HCT116 (cell line): ENCODE measurements at places on chromosomes 1 and 21. TPM values are rescaled to one million over a fixed set of nuclear protein-coding genes. Genes with fewer than 3 reads are reported as not detected.

DNA sequence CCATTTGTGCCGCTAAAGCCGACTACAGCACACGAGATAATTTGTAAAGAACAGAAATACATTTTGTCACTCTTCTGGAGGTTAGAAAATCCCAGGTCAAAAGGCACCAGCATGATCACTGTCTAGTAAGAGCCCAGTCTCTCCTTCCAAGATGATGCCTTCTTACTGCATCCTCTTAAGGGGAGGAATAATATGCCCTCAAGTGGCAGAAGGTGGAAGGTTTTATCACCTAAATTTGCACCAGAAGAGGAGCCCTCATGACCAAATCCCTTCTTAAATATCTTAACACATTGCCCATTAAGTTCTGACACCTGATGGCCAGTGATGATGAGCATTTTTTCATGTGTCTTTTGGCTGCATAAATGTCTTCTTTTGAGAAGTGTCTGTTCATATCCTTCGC is 326.7 kb upstream of the RGS18 start:
- H3K27me3 ChIP-seq = no peaks in the 10 kb centered on the region
- no peaks in the 10 kb centered on the region for H3K36me3 ChIP-seq
- H3K4me3 ChIP-seq = no peak overlapping the region
- H3K27ac ChIP-seq = no peak overlapping the region
- peak; percentile 45 for DNase-seq

- DNase-seq = no peak
- H3K27ac ChIP-seq = no peak overlapping the region
- H3K4me3 ChIP-seq = no peak overlapping the region
- no peaks in the 10 kb centered on the region for H3K27me3 ChIP-seq
These were observed 8.2 kb upstream of the AZIN2 start for GRCh38 chr1:33072707-33073106.

Gene CFAP126
- total RNA-seq = not detected

- peak overlapping the region; percentile 44 for H3K4me3 ChIP-seq
- peak; percentile 85 for DNase-seq
- H3K36me3 ChIP-seq = no peaks in the 10 kb centered on the region
- H3K27ac ChIP-seq = peak overlapping the region; percentile 83
- H3K27me3 ChIP-seq = no peaks in the 10 kb centered on the region
These were observed 128.8 kb downstream of the ADSS2 start for GRCh38 chr1:244322791-244323521.

Gene SLC5A3
- total RNA-seq = 11.8 TPM

DNA sequence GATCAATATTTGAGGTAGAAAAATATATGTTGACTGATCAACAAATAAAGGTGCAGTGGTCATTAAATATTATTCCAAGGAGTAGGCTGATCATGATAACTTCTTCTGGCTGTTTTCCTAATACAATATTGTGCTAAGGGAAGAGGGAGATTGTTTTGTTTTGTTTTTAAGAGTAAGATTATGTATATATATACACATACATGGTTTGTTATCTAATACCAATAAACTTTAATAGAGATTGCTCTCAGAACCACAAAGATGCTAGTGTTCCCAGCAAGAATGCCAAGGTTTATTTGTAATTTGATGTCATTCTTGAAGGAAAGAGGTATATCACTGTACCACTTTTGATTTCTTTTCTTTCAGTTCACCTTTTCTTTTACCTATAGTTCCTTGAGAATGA is 10.1 kb downstream of the CLCA2 start:
- H3K36me3 ChIP-seq = no peaks in the 10 kb centered on the region
- H3K27ac ChIP-seq = no peak overlapping the region
- H3K4me1 ChIP-seq = no peaks in the 10 kb centered on the region
- H3K27me3 ChIP-seq = no peaks in the 10 kb centered on the region

DNA sequence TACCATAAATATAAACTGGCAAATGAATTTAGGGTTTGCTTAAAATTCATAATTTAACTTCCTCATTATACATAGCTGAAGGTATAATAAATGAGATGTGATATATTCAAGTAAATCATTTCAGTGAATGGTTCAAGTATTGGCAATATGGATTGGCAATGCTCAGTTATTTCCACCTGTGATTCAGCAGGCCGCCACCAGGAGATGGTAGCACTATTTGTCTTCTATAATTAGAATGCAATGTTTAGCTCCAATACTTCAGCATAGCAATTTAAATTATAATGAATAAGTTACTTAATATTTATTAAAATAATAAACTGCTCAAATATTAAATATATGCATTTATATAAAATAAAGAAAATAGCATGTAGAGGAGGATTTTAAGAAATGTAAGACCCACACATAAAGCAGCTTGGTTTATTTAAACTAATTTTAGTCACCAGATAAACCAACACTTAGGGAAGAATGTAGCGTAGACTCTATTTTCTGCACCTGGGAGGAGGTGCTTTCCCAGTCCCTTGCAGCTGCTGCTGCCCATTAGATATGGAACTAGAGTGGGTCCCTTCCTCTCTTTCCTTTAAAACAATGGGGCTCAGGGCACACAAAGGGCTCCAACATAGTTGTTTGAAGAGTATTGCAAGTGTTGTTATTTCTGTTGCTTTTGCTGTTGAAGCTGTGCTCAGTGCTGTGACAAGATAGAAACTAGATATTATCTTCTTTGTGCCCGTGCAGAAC is 62.1 kb downstream of the PLPPR4 start:
- H3K36me3 ChIP-seq = no peaks in the 10 kb centered on the region
- no peak overlapping the region for H3K4me3 ChIP-seq

- H3K27ac ChIP-seq = no peak overlapping the region
- no peaks in the 10 kb centered on the region for H3K36me3 ChIP-seq
- H3K4me1 ChIP-seq = no peaks in the 10 kb centered on the region
- DNase-seq = no peak
- no peak overlapping the region for H3K4me3 ChIP-seq
These were observed 158.8 kb downstream of the DAB1 start for GRCh38 chr1:57265104-57265503.

DNA sequence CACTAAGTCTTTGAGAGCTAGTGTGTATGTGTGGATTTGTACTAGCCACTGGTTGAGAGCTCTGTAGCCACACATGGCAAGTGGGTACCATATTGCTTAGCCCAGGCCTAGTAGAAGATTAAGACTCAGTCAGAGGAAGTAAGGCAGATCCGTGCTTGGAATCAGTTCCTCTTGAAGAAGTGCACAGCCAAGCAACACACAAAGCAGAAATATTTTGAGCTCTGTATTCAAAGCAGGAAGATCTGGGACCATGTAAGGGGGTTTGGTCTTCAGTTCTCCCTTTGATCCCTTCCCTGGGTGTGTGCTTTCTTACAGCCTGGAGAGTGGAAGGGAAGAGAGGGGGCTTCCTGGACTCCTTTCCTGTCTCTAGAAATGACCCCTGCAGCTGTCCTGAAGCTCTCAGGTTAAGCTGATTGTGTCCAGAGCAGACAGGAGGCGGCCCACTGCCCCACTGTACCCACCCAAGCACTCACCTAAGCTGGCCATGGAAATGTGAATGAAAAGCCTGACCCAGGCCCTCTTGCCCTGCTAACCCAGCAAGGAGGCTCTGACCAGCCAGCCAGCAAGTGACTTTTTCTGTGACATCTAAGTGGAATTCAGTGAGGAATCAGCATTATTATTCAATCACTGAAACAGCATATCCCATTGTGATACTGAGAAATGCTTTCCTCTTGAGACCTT is 3.6 kb downstream of the ETS2 start:
- no peak overlapping the region for H3K4me3 ChIP-seq
- no peaks in the 10 kb centered on the region for H3K27me3 ChIP-seq
- peaks cover 40% of the 10 kb centered on the region for H3K36me3 ChIP-seq
- peaks cover 30% of the 10 kb centered on the region for H3K4me1 ChIP-seq
- H3K27ac ChIP-seq = no peak overlapping the region

Gene OR2M5
- not detected for total RNA-seq

GRCh38 chr1:84711121-84711520 is 20.9 kb upstream of the SSX2IP start:
- H3K27ac ChIP-seq = no peak overlapping the region
- H3K4me3 ChIP-seq = no peak overlapping the region
- H3K27me3 ChIP-seq = no peaks in the 10 kb centered on the region
- no peaks in the 10 kb centered on the region for H3K4me1 ChIP-seq
- no peak for DNase-seq

Gene ETV3
- 21.2 TPM for total RNA-seq

Gene ACTL8
- total RNA-seq = 0.69 TPM

GRCh38 chr1:246526380-246526779 is 19.3 kb upstream of the SMYD3 start:
- H3K4me3 ChIP-seq = no peak overlapping the region
- no peaks in the 10 kb centered on the region for H3K4me1 ChIP-seq
- DNase-seq = no peak
- H3K27ac ChIP-seq = no peak overlapping the region
- no peaks in the 10 kb centered on the region for H3K36me3 ChIP-seq

DNA sequence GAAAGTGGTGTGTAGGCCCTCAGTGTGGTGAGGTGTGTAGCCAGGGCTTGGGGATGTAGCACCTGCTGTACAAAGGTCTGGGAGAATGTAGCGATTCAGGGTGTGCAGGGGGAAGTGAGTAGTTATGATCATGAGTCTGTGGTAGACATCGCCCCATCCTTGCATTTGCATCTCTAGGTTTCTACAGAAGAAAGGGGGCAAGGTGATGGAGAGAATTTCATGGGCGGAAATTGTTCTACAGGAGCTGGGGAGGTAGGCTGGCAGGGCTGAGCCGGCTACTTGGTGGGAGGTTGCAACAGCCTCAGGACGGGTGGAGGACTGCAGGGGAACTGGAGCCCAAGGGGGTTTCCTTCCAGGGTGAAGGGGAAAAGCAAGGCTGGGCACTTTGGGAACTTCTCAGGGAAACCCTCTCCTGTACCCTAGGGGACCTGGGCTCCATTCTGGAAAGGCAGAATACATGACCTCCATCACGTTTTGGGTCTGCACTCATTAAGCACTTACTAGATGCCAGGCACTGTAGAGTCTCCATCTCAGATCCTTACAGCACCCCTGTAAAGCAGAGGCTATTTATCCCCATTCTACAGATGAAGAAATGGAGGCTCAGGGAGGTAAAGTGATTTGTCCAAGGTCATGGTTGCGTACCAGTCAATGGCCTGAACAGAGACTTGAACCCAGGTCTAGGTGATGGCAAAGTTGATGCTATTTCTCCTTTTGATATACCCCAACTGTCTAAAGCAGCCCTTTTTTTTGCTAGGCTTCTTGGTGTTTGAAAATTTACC is 14.5 kb upstream of the TNFRSF1B start:
- no peak overlapping the region for H3K27ac ChIP-seq
- H3K36me3 ChIP-seq = no peaks in the 10 kb centered on the region
- no peak for DNase-seq
- peaks cover 34% of the 10 kb centered on the region for H3K4me1 ChIP-seq
- H3K4me3 ChIP-seq = no peak overlapping the region

Gene CRNN
- not detected for total RNA-seq

GRCh38 chr1:87644033-87644578 is 315.4 kb downstream of the LMO4 start:
- H3K4me3 ChIP-seq = no peak overlapping the region
- no peaks in the 10 kb centered on the region for H3K27me3 ChIP-seq
- H3K4me1 ChIP-seq = no peaks in the 10 kb centered on the region
- H3K36me3 ChIP-seq = no peaks in the 10 kb centered on the region
- H3K27ac ChIP-seq = no peak overlapping the region

Gene CLDN17
- total RNA-seq = not detected

- DNase-seq = no peak
- H3K36me3 ChIP-seq = no peaks in the 10 kb centered on the region
- H3K4me3 ChIP-seq = no peak overlapping the region
- H3K27ac ChIP-seq = no peak overlapping the region
- peaks cover 32% of the 10 kb centered on the region for H3K27me3 ChIP-seq
These were observed 98.9 kb downstream of the CSMD2 start for GRCh38 chr1:34066166-34066565.

Gene KCNQ4
- 4.1 TPM for total RNA-seq

DNA sequence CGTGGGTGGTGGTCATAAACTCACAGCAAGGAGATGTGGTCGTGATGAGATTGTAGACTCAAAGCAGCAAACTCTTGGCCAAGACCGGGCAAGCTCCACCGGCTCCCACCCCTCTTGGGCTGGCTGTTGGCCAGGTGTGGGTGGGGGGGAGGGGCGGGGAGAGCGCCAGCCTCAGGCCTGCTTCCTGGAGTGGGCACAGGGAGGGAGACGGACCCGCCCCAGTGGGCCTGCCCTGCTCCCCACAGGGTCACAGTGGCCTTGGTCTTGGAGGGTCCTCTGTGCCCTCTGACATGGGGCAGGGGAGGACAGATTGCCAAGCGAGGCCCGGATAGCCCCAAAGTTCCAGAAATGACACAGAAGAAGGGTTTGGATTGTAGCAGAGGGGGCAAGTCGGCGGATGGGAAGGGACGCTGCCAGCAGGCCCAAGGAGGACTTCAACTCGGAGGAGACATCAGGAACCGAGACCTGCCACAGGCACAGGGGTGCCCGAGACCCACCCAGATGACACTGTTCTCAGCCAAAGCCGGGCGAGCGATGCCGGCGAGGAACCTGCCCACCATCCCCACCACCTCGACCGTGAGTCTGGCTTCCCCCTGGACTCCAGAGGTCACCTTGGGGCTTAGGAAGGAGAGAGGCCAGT is 85.4 kb upstream of the ACTRT2 start:
- H3K27me3 ChIP-seq = no peaks in the 10 kb centered on the region
- no peak overlapping the region for H3K27ac ChIP-seq
- DNase-seq = no peak
- H3K36me3 ChIP-seq = no peaks in the 10 kb centered on the region
- no peaks in the 10 kb centered on the region for H3K4me1 ChIP-seq
- no peak overlapping the region for H3K4me3 ChIP-seq

Gene USP16
- total RNA-seq = 35.9 TPM

Gene STRIP1
- 33.5 TPM for total RNA-seq

DNA sequence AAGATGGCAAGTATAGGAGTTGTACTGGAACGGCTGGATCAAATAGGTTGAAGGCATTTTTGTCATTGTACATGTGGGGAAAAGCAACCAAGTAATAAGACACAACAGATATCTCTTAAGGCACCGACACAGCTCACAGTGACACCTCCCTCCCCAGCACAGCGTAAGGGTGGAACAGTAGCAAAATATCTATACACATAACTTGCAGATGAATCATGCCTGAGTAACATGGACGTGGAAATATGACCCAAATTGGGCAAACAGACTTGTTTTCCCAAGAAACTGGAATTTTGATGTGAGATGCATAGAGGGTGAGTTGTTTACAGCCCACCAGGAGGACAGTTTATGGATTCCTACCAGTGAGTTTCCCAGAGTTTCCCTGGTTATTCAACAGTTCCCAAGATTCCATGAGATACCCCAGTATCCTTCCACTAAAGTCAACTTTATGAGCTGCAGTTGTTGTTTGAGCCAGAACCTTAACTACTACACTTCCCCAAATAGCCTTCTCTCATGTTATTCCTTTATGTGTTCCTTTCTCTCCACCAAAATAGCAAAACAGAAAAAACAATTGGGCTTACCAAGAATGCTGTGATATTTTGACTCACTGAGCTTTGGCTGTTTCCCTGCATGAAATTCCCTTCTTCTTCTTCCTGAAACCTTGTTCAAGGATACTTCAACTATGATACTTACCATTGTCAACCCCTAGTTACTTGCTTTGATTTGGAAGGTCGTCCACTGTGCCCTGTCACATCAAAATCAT is 7.1 kb upstream of the DR1 start:
- no peaks in the 10 kb centered on the region for H3K27me3 ChIP-seq
- peaks cover 34% of the 10 kb centered on the region for H3K4me1 ChIP-seq

GRCh38 chr1:218048828-218049420 is 236.2 kb upstream of the RRP15 start:
- 0 out of 2 replicates have a peak, but pooled peaks cover 3% of the 10 kb centered on the region for H3K27me3 ChIP-seq
- H3K4me3 ChIP-seq = no peak overlapping the region
- H3K27ac ChIP-seq = no peak overlapping the region
- H3K36me3 ChIP-seq = no peaks in the 10 kb centered on the region
- no peaks in the 10 kb centered on the region for H3K4me1 ChIP-seq

GRCh38 chr1:2132222-2133038 is 62.1 kb downstream of the FAAP20 start:
- no peaks in the 10 kb centered on the region for H3K27me3 ChIP-seq
- H3K4me3 ChIP-seq = no peak overlapping the region; the same call in 1 of the 2 replicates
- no peaks in the 10 kb centered on the region for H3K36me3 ChIP-seq
- peaks cover 13% of the 10 kb centered on the region for H3K4me1 ChIP-seq
- DNase-seq = no peak
